ENCODE measurements at places on chromosomes 6 and 20.

GRCh38 chr20:54742193-54742592 is 266.8 kb downstream of the DOK5 start:
- DNase-seq, result no peak

DNA sequence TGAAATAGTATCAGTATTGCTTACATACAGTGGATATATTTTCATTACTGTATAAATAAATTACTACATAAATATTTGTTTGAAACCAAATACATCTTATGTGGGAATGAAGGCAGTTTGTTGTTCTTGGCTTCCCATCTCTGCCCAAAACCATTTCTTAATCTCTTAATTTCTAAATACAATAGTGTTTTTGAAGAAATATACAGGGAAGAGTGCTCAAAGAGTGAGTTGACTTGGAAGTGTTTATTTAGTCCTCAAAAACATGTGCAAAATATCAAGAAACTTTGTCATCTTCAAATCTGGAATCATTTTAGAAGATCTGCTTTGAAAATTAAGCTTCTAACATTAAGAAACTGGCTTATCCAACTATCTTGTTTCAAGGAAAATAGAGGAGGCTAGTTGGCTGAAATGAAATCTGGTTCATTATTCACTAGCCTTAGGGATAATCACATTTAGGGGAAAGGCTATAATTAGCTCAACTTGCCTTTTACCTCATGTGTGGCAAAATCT is 259.8 kb upstream of the FLRT3 start:
- DNase-seq, result no peak

GRCh38 chr6:87251725-87252124 is 70.7 kb upstream of the SMIM8 start:
- no peak for DNase-seq

DNA sequence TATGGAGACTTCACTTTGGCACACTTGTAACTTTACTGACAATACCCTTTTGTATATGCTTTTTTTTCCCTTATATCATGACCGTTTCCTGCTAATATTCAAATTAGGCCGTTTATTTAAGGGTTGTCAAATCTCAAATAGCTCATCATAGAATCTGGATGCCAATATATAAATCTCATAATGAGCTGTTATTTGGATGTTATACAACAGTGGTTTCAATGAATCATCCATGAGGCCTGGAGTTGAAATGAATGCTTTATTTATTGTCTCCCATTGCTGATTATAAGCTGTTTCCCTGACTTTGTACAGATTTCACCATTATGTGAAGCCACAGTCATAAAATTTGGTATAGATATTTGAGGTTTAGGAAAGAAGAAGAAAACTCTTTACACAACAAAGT is 256.1 kb downstream of the PLCB1 start:
- no peak for DNase-seq

- DNase-seq, result peak; percentile 3
Measured at GRCh38 chr6:169800668-169801395, 49.4 kb downstream of the ERMARD start.

- no peak for DNase-seq
Measured at GRCh38 chr6:93418408-93419303, 703 bp downstream of the EPHA7 start.

GRCh38 chr6:135261872-135262725 is 81.0 kb downstream of the MYB start:
- no peak for DNase-seq

DNA sequence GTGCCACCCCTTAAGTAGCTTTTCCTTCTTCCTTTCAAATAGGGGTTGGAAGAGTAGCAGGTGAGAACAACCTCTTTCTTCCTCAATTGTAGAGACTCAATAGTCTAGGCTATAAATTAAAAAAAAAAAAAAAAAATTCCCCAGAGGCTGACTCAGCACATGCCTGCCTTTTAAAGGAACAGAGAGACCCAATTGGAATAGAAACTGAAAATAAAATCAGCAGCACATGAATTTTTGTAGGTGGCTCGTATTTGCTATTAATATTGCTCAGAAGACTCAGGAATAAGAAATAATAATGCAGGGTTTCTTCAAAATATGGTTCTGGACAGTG is 19.3 kb downstream of the TOP1 start:
- no peak for DNase-seq

Measured in activated CD4-positive, alpha-beta memory T cell treated with anti-CD3 and anti-CD28 coated beads, Interleukin-2, amount 10 ng/mL, durations not matched to agents 7 days and 5 days (primary cell).